Stimulated activated CD8-positive, alpha-beta memory T cell treated with anti-CD3 and anti-CD28 coated beads, Interleukin-12 subunit alpha, Interleukin-12 subunit beta, amount 100 ng/mL, for 4 hours (primary cell): ENCODE measurements at places on chromosomes 1 and 21.

DNA sequence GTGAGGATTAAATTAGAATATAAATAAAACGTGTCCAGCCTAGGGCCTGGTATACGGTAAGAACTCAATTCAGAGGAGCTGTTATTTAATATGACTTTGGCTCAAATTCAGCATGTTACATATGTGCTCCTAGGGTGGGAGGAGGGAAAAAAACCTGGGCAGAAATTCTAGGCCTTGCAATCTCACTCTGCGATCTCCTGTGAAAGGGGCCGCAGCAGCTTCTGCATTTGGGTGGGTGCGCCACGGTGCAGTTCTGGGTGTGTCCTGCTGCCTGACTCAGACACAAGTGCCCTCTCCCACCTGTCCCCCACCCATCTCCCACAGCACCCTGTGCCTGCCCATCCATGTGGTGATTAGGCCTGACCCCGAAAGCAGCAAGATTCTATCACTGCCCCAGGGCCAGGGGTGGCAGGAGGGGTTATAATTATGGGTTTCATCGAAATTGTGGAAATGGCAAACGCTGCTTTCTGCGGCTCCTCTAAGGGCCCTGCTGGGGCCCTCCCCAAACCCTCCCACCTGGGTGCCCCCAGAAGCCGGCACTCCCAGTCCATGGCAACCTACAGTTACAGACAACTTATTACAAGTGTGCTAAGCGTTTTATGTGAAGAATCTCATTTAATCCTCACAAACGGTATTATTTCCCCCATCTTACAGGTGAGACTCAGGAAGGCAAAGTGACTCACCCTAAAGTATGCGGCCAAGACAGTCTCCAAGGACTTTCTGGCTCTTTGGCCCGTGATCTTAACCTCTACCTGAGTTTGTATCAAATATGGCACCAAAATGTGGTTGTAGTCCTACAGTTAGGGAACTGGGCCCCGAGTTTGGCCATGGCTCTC lies 25.5 kb upstream of the GRHL3 start:
- no peak for DNase-seq

- DNase-seq = no peak
Observed at GRCh38 chr1:169491845-169492281, 6.1 kb upstream of the SLC19A2 start.

DNA sequence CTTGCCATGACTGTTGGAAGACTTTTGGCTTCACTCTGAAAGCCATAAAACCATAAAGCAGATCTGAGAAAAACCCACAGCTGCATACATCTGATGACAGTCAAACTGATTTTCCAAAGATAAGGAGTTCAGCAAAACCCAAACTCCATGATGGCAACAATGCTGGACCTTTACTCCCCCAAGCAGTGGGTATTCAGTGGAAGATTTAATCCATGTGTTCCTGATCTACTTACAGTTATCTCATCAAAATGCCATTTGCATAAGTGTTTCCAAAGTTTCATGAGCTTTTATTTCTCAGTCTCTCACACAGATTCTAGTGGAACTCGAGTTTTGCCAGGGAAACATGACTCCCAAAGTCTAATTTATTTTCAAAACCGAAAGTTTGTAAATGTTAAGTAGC lies 184.9 kb downstream of the ZC3H11B start:
- no peak for DNase-seq

- no peak for DNase-seq
Observed at GRCh38 chr1:220457957-220458609, 69.9 kb upstream of the MARK1 start.

- no peak for DNase-seq
Observed at GRCh38 chr1:2108213-2108876, 58.1 kb downstream of the PRKCZ start.

DNA sequence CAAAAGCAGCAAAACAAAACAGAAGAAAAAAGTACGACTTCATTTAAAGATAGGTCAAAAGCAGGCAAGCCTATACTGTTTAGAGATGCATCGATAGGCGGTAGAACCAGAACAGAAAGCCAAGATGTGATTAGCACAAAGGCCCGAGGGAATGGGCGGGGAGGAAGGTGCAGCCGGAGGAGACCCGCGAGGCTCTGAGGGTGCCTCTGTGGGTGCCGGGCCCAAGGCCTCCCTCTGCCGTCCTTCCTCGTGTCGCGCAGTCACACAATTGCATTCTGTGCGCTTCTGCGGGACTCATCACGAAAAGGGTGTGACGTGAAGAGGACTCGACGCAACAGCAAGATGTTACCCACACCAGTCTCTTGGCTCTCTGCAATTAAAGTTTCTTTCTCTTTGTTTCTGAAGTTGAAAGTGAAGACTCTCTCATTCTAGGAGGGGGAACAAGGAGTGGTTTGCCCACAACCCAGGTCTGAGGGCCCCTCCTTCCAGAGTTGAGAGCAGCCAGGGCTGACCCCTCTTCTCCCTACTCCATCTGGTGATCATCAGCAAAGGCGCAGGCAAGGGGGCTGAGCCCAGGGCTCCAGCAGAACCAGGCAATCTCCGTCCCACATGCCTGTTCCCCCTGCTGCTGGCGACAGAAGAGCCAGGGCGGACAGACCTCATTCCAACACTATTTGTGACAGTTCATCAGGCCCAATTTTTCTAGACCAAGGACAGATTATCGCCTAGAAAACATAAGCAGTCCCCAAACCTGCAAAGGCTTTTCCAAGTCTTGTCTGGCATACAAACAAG lies 41.0 kb downstream of the NPHP4 start:
- DNase-seq = no peak

DNA sequence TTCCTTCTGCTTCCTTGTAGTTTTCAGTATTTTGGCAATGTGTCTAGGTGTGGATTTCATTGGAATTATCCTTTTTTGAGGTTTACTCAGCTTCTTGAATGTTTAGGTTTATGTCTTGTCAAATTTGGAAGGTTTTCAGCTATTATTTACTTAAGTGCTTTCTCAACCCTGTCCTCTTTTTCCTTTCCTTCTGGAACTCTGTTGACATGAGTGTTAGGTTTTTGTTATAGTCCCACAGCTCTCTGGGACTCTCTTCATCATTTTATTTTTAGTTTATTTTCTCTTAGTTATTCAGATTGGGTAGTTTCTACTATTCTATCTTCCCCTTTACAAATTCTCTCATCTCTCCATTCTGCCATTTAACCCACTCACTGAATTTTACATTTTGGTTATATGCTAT lies 63.1 kb upstream of the GPR88 start:
- DNase-seq = no peak

DNA sequence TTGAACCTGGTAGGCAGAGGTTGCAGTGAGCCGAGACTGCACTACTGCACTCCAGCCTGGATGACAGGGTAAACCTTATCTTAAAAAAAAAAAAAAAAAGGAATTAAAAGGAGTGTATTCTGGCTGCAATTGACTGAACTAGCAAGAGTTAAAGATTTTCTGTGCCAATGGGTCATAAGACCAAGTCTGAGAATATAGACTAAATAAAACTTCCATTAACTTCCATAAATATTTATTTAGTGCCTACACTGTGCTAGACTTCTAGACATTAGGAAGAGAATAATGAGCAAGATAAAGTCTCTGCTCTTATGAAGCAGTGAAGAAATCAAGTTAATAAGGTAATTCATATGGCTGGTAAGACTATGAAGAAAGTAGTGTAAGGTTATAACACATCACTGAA lies 27.2 kb downstream of the DPH5 start:
- DNase-seq = no peak

- DNase-seq = no peak
Observed at GRCh38 chr1:15750924-15751323, 7.7 kb upstream of the FBLIM1 start.

DNA sequence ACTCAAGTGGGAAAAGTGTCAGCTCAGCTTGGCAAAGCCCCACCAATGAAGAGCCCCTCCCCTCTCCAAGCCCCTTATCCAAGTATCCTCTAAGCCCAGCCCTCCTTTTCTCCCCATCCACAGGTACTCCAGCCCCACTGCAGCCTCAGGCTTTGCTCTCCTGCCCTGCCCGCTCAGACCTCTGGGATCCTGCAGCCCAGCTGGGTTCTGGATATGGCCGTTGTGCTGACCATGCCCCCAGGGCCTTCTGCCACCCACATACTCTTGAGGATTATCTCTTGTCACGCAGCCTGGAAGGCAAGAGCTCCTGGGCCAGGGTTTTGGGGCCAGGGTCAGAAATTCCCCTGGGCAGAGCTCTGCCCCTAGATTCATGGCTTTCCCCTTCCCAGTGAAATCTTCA lies 4.7 kb downstream of the SHISA4 start:
- DNase-seq = no peak

DNA sequence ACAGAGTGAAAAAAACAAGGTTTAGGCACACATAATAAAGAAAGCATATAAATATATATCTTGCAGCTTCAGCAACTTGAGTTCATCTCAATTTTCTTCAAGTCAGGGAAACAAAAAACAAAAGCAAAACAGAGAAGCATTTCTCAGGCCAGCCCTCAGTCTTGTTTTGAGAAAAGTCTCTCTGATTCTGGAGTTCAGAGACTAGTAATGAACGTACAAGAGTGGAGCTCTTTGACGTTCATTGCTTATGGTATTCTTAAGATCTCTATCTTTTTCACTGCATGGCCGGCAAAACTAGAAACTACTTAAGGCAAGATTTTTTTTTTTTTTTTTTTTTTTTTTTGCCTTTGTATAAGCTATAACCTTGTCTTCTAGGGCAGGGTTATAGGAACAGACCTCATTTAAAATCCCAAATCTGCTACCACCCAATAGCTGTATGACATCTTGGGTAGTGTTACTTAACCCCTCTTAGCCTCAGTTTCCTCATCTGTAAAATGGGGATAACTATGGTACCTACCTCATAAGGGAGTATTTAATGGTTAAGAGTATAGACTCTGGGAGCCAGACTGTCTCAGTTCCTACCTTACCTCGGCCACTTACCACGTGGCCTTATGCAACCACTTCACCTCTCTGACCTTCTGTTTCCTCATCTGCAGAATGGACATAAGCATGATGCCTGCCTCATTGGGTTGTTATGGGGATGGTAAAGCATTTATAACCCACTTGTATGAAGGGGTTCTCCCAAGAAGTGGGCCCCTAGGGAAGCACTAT lies 33.6 kb downstream of the LMO4 start:
- DNase-seq = no peak

- DNase-seq = no peak
Observed at GRCh38 chr1:85134583-85135391, 66.0 kb downstream of the SYDE2 start.

DNA sequence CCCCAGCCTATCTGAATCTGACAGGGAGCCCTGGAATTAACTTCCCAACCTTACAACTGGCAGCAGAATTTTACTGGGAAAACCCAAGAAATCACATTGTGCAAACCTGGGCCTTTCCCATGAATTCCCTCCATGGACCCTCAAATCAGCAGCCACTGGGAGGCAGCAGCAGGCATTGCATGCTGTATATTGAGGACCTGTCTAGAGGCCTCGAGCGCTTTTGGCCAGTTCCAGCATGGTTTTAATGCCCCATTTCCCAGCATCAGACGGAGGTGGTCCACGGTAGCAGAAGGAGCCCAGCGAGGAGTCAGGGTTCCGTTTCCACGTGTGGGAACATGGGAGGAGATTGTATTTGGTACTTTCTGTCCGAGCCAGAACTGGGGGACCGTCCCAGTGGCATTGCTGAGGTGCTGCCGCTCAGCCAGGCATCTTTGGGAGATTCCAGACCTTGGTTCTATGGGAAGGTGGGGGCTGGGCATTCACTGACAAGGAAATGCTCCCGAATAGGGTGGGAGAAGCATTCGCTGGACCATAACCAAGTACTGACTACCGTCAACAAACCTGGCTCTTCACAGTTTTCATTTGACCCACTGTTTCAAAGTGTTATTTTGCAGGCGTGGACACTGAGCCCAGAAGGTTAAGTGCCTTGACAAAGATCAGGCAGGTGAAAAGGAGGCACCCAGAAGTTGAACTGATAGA lies 15.9 kb downstream of the BMP8A start:
- no peak for DNase-seq

DNA sequence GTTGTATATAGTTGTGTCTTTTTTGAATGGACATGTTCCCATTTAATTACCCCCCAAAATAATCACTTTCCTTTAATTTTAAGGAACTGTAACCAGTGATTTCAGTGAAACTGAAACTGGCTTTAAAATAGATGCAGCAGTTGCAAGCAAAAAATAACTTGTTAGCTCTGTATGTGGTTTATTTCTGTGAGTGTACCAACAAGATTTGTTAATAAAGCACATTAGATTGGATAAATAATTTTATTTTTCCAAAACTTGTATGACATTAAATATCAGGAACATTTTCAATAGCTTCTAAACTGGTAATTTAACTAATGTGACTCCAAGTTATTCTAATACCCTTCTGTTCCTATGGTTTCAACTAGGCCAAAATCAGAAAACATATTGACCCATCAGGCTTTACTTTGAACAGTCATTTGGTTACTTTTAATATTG lies 184.3 kb upstream of the CACYBP start:
- DNase-seq = no peak

DNA sequence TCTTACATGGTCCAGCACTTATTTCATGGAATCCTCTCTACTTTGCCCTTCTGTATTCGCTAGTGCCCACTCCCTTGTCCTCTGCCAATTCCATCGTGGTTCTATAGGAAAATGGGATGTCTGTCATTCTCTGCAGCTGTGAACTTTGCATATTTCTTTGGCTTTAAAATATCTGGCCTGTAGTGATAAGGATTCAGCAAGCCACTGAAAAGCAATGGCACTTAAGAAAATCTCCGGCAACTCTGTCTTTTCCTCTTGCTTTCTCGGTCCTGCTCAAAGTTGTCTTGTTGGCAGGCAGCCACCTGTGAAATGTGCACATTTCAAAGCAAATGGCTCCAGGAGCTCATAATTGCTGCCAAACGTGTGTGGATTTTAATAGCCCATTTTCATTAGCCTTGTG lies 91.8 kb downstream of the CHD1L start:
- no peak for DNase-seq

DNA sequence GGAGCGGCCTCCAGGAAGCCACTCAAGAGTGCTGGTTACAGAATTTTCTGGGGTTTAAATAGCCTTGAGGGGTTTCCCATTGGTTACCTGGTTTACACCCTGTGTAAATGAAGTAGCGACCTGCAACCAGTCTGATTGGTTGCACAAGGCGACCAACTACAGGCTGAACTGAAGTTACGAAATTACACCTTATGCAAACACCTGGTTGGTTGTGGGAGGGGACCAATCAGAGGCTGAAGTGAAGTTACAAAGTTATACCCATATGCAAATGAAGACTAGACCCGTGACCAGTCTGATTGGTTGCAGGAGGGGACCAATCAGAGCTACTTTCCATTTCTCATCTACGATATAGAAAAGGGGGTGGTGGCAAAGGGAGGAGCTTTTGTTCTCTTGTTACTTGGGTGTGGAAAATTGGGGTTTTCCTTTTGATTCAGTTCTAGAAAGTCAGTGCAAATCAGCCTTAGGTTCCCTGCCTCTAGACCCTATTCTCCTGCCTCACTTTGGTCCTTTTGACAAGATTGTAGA lies 22.2 kb upstream of the C1orf174 start:
- no peak for DNase-seq

DNA sequence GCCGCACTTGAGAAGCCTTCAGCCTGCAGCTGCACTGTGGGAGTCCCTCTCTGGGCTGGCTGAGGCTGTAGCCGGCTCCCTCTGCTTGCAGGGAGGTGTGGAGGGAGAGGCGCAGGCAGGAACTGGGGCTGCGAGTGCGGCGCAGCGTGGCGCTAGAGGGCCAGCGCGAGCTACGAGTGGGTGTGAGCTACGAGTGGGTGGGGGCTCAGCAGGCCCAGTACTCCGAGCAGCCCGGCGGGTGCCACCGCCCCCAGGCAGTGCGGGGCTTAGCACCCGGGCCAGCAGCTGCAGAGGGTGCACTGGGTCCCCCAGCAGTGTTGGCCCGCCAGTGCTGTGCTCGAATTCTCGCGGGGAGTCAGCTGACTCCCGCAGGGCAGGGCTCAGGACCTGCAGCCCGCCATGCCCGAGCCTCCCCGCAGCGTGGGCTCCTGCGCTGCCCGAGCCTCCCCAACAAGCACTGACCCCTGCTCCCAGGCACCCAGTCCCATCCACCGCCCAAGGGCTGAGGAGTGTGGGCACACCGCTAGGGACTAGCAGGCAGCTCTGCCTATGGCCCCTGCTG lies 1620.1 kb downstream of the BRINP3 start:
- no peak for DNase-seq
